ENCODE measurements at places on chromosomes 2 and 18.

- DNase-seq = no peak
These were observed 161.5 kb upstream of the FOSL2 start for GRCh38 chr2:28231110-28231631.

- DNase-seq = no peak
These were observed 28.2 kb upstream of the DNMT3A start for GRCh38 chr2:25369876-25370275.

DNA sequence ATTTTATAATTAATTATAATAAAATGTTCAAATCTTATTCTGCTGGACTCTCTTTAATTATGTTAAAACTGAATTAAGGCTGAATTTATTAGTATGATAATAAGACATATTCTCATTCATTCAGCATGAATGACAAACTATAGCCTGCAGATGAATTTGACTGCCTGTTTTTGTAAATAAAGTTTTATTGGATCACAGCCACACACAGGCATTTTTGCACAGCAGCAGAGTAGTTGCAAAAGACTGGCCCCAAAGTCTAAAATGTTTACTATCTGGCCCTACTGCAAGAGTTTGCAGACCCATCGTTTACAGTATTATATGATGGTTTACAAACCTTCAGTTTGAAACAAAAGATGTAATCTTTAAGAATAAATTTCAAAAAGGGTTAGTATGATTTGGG, 58.6 kb downstream of the RMDN2 start:
- no peak for DNase-seq

DNA sequence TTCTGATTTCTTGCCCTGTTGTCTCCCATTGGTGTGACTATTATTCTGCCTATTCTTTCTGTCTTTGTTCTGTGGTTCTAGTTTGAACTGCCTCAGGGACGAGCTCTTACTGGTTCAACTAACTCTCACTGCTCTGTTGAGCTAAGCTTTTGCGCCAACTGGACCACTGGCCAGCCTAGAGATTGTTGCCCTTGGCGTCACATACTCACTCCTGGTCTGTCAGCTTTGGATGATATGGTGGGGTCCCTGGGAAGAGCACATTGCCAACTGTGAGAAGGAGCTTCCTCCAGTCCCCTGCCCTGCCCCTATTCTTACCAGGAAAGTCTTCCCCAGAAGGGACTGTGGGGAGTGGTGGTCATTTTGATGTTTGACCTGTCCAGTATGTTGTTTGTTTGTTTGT, 6.0 kb downstream of the MTHFD2 start:
- no peak for DNase-seq

DNA sequence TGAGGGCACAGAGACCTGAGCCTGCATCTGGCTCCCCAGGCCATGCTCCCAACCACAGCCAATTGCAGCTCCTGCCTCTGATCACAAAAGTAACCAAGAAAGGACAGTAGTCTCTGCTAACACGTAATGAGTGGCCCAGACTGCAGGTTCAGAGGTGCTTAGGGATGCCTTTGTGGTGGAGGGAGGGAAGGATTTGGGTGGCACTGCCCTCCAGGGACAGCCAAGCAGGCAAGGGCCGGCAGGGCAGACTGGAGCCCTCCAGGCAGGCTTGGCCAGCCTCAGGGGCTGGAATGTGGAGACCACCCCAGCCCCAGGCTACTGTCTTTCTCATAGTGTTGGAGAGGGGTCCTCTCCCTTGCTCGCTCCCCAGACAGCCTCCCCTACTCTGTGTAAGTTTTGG, 114.5 kb upstream of the SMAD2 start:
- no peak for DNase-seq

DNA sequence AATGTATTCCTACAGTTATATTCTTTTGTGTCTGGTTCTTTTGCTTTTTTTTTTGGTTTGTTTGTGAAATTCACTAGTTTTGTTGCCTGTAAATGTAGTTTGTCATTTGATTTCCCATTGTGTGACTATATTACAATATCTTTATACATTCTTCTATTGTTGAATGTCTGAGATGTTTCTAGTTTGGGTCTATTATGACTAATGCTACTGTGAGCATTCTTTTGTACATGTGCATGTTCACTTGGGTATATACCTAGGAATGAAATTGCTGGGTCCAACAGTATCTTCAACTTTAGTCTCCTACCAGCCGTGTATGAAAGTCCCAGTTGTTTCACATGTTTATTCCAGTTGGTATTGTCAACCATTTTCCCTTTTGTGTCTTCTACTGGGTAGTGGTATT, 112.7 kb upstream of the RBMS1 start:
- DNase-seq = no peak

- no peak for DNase-seq
These were observed 72.3 kb upstream of the NFATC1 start for GRCh38 chr18:79323471-79323870.

DNA sequence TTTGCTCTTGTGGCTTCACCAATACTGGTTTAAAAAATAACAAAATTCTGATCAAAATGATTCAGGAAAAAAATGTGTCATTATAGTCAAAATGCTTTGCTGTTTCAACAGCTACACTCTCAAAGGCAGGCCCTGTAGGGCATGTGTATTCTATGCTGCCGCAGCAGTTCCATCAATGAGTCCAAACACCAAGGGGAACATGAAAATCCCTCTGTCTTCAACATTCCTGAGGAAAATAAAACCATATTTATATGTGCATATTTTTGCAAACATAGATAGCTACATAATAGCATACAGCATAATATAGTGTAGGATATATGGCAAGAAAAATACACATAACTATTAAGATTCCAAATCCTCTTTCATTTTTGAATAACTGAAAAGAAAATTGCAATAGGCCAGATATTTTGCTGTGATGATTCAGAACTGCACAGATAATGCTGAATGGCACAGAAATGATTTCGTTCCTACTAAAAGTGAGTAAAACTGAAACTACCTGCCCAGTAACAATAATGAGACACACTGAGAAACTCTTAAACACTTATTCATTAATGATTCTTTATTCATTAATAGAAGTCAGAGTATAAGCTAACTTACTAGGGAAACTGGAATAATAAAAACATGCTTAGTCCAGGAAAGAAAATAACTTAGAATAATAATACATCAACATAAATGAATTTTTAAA, 343.8 kb downstream of the SUCLG1 start:
- no peak for DNase-seq

DNA sequence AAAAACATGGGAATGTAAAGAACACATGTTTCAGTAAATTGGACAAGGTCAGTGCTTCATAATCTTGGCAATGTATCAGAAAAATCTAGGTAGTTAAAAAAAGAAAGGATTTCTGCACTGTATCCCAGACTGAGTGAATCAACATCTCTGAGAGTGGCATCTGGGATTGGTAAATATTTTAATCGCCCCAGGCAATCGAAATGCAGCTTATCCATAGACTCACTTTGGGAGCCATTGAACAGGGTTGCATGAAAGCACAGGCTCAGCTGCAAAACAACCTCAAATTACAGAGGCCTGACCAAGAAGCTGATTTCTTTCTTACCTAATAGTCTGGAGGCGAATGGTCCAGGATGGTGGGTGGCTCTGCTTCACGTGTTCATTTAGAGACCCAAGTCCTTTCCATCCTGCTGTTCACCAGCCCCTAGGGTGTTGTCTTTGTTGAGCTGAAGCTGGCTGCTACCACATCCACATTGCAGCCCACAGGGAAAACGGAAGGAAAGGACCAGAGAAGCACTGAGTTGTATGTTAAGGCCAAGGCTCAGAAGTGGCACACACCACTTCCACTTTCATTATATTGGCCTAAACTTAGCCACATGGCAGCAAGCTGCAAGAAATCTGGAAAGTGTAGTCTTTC, 59.0 kb downstream of the MOGAT1 start:
- DNase-seq = no peak

All from T-helper 2 cell (primary cell).